Right lobe of liver (tissue), 6 donors: ENCODE measurements at places on chromosomes 13 and 19. TPM values are rescaled to one million over a fixed set of nuclear protein-coding genes. Genes with fewer than 3 reads are reported as not detected.

Gene FXYD7
- 0.49 TPM for total RNA-seq

Gene FAM187B
- total RNA-seq: not detected

Gene MBD3L3
- not detected for total RNA-seq

DNA sequence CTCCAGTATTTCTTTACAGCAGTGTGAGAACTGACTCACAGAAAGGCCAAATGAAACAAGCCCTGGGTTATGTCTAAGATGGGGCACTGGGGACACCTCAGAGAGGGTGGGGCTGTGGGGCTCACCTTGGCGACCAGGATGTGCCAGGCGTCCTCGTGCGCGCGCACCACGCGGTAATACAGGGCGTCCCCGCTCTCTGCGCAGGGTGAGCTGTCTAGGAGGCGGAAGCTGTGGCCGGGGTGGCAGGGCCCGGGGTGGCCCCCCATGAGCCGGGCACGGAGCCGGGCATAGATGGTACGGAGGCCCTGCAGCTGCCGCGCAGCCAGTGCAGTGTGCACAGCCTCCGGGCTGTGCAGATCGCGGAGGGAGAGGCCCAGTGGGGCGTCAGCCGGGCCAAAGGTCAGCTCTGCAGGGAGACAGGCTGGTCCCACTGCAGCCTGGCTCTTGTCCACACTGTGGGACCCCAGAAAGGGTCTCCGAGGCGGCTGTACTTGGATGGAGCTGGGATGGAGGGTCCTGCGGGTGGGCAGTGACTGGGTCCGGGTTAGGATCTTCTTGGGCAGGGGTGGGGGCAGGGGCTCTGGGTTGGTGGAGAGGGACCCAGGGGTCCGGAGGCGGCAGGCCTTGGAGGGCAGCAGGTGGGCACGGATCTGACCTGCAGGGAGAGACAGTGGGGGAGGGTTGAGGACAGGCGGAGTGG, 3.4 kb downstream of the PEAK3 start:
- DNase-seq: no peak

DNA sequence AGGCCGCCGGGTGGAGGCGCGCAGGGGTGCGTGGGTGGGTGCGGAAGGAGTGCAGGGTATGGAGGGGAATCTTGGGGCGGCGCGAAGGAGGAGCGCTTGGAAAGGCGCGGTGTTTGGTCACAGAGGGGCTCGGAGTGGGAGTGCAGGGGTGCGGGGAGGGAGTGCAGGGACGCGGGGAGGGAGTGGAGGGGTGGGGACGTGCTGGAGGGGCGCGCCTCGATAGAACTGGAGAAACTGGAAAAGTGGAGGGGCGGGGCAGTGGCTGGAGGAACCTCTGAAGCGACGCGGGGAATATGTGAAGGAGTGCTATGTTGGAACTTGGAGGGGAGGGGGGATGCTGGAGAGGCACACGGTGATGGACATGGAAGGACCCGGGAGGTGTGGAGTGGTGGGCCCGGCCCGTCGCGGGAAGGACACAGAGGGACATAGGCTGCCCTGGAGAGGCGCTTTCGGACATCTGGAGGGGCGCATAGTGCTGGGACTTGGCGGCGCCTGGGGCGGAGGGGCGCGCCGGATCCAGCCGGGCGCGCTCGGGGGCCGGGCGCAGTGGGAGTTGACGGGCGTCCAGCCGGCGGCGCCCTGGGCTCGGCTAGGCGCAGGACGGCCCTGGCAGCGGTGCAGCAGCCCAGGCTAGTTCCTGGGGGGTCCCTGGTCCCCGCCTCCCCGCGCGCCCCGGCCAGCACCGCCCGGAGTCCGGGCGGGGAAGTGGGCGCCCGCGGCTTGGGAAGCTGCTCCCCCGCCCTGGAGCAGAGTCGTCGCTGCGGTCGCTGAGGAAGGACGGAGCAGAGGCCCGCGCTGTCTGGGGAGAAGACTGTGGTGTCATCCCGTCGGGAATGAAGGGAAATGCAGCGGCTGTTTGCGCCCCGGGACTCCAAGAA, 20.8 kb upstream of the SGCG start:
- no peak for DNase-seq

DNA sequence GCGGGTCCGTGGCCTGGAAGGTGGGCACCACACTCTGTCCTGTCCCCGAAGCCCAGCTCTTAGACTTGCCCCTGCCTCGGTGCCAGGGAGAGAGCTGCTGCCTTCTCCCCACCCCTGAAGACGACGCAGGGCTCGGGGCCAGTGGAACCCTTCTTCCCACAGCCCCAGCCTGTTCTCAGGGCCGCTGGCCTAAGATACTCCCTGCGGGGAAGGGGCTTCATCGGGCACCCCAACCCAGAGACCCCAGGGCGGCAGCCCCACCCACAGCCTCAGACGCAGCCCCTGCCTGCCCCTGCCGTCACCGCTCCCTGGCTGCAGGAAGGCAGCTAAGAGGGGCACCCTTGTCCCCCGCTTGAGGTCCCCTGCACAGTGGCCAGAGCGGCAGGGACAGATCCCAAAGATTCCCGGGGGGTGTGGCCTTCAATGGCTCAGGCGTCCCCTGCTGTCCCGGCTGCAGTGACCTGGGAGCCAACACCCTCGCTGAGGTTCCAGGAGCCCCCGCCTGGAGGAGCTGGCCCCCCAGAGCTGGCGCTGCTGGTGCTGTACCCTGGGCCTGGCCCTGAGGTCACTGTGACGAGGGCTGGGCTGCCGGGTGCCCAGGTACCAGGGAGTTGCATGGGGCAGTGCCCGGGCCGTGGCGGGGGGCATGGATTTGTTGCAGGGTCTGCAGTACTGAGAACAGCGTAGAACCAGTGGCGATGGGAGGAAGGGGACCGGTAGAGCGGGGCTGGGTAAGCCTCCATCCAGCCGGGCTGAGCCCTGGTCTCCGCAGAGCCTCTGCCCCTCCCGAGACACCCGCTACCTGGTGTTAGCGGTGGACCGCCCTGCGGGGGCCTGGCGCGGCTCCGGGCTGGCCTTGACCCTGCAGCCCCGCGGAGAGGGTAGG, 1.0 kb downstream of the AMH start:
- DNase-seq: no peak

- no peak for DNase-seq
These were observed 675.3 kb upstream of the SGCG start for GRCh38 chr13:22505489-22505888.

DNA sequence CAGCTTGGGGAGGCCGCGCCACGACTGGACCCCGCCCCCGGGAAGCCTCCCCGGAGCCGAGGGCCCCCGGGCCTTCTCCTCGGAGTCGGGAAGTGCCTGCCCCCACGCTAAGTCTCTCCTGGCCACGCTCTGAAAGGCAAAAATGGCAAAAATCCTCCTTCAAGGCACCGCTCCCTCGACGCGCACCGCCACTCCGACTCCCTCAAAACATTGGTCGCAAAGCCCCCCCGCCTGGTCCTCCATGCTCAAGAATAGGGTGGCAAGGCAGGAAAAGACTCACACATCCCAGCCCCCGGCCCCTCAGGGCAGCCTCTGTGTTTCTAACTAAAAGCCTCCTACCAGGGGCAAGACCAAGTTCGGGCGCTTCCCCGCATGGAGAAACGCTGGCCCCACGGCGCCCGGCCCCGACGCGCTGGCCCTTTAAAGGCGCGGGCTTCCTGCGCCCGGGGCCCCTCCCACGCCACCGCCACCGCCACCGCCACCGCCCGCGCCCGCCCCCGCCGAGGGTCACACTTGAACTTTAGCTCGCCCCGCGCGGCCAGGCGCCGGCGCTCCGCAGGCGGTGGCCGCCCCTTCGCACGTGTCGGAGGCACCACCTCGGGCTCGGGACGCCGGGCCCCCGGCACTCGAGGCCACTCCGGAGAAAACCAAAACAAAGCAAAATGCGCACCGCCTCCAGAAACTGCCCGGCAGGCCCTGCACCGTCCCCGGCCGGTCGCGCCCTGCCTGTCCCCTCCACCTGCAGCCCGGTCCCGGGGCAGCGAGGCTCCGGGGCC, 1.9 kb downstream of the FOXO1 start:
- peak; percentile 92 for DNase-seq
